Upper lobe of right lung (tissue), 1 donor: ENCODE measurements at places on chromosomes 16 and 17. TPM values are rescaled to one million over a fixed set of nuclear protein-coding genes. Genes with fewer than 3 reads are reported as not detected.

DNA sequence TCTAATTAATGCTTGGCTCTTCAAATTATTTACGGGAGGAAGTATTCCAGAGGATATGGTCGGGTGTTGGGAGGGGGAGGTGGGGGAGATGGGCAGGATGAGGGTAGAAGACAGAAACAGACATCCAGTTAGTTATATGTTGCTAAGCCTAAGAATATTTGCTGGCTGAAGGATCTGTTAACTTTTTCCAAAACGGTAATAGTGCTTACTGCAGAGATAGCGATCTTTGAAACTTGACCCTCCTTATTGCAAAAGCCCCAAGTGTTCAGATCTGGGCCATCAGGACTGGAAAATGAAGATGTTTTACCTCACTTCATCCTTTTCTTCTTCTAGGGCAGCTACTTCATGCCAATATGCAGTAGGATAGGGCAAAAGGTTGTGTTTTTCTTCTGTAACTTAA, 27.0 kb upstream of the MMD start:
- no peaks in the 10 kb centered on the region for H3K36me3 ChIP-seq
- H3K4me3 ChIP-seq = no peak overlapping the region
- H3K27ac ChIP-seq = no peak overlapping the region
- H3K27me3 ChIP-seq = no peaks in the 10 kb centered on the region

DNA sequence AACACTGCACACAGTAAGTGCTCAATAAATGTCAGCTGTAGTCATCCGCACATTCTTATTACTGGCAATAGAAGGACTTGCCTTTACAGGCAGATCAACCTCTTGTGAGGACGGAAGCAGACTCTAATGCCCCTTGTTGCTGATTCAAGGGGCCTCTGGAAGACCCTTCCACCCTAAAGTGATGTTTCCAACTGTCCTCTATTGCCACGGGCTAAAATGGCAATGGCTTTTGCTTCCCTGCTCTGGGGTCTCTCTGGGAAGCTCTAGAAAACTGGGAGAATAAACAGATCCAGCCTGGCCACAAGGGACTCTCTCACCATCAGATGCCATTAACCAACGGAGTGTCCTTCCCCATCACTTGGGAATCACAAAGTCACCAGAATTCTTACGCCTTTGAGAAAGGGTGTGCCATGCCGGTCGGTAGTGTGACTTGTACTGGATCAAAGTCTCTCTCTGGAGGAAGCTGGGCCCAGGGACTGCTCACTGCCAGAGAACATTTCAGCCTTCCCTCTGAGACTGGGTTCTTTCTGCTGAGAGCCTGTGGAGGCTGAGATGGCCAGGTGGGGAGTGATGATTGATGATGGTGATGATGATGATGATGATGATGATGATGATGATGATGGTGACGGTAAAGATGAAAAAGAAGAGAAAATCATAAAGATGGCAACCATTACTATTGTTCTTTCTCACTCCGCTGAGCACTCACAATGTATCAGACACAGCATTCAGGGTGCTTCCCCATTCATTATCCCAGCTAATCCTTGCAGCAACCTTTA, 146.8 kb downstream of the CYLD start:
- DNase-seq = no peak
- no peaks in the 10 kb centered on the region for H3K36me3 ChIP-seq
- no peaks in the 10 kb centered on the region for H3K27me3 ChIP-seq
- H3K4me3 ChIP-seq = no peak overlapping the region
- H3K27ac ChIP-seq = no peak overlapping the region

DNA sequence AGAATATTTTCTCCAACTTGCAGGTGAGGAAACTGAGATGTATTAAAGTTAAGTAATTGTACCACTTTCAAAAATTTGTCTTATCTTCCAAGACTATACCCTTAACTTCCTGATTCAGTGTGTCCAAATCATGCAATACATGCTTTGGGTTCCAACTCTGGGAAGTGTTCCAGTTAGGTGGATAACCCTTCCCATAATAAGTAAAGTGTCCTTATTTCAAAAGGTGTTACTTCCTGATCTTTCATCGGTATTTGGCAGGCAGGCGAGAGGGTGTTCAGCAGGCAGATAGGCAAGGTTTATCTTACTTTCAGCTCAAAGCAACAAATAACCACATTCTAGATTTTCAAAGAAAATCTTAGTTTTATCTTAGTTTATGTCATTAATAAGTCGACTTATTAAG, 46.3 kb upstream of the ARHGAP44 start:
- no peak overlapping the region for H3K27ac ChIP-seq
- no peaks in the 10 kb centered on the region for H3K36me3 ChIP-seq
- no peak for DNase-seq
- no peak overlapping the region for H3K4me3 ChIP-seq
- H3K27me3 ChIP-seq = no peaks in the 10 kb centered on the region

- H3K4me3 ChIP-seq = no peak overlapping the region
- DNase-seq = no peak
- H3K27ac ChIP-seq = no peak overlapping the region
- H3K4me1 ChIP-seq = peaks cover 13% of the 10 kb centered on the region
Observed at GRCh38 chr17:57104461-57105175, 19.6 kb downstream of the AKAP1 start.

DNA sequence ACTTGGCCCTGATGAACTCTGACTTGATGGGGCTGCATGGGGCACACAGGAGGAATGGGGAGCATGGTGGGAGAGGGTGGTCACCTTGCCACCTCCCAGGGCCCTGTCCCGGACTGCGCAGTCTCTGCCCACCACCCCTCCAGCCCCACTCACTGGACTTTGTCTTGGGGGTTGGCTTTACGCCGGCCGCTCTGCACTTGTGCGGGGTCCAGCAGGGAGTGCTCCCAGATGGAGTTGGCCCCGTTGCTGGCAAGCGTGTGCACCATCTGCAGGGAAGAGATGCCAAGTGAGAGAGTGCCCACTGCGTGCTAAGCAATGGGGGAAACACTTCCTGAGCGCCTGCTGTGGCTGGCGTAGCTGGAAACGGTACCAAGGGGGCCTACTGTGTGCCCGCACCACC, 6.7 kb downstream of the GIT1 start:
- no peaks in the 10 kb centered on the region for H3K27me3 ChIP-seq
- H3K27ac ChIP-seq = no peak overlapping the region
- peaks cover 30% of the 10 kb centered on the region for H3K36me3 ChIP-seq
- H3K4me1 ChIP-seq = peaks cover 23% of the 10 kb centered on the region

DNA sequence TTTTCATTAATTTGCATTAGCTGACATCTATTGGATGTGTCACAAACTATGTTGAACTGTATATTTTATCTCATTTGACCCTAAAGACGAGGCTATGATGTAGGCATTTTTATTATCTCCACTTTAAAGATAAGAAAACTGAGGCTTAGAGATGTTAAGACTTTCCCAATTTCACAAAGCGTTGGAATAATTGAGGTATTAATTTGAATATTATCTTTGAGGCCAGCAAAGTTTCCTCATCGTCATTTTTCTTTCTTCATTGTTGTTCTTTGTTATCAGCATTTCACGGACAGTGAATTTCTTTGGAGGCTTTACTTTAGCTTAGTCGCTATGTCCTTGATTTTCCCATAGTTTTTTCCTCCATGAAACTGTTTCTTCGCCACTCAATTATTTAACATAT, 227.5 kb upstream of the MYOCD start:
- H3K27ac ChIP-seq = no peak overlapping the region
- H3K4me3 ChIP-seq = no peak overlapping the region
- no peaks in the 10 kb centered on the region for H3K36me3 ChIP-seq
- DNase-seq = no peak

- H3K27ac ChIP-seq = no peak overlapping the region
- no peaks in the 10 kb centered on the region for H3K36me3 ChIP-seq
- H3K4me1 ChIP-seq = no peaks in the 10 kb centered on the region
- no peak for DNase-seq
Observed at GRCh38 chr16:26567356-26567755, 499.4 kb upstream of the C16orf82 start.

DNA sequence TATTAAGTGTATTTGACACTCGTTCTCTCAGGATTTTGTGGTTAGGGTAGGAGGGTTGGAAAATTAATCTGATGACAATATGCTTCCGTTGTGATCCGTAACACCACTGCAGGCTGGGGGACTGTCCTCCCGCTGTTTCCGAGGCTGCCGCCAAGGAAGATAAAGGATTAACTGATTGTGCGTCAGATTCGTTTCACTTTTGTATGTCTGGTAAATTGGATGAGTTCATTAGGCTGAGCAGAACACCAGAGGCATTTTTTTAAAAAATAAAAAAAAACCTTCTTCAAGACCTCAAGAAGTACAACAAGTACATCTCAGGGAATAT, 486.7 kb upstream of the SALL1 start:
- H3K4me3 ChIP-seq = no peak overlapping the region
- no peak for DNase-seq
- H3K27me3 ChIP-seq = peaks cover 6% of the 10 kb centered on the region

- H3K4me3 ChIP-seq = no peak overlapping the region
- peak overlapping the region; percentile 40 for H3K27ac ChIP-seq
- no peaks in the 10 kb centered on the region for H3K27me3 ChIP-seq
- DNase-seq = no peak
Observed at GRCh38 chr17:4247361-4247970, 16.3 kb downstream of the ANKFY1 start.

DNA sequence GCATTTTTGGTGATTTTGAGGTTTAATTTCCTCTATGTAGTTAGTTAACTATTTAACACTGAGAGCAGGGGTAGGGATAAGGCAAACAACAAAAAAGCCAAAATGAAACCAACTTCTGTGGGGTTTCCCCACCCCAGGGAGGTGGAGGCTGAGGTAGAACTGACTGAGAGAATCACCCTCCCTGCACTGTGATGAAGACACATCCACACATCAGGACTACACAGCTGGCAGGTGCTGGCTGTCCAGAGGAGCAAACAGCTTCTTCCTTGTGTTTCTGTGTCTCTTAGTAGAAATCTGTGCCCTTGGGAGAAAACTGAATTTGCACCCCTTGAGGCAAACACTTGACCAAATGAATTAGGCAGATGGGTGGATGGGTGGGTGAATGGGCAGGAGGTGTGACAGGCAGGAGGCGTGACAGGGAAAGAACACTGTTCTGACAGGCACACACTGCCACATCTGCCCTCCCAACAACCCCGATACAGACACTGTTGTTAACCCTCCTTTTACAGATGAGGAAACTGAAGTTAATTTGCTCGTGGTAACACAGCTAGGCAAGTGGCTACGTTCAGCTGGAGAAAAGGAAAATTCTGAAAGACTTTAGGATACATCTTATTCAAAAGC, 62.9 kb upstream of the AMZ2 start:
- no peaks in the 10 kb centered on the region for H3K4me1 ChIP-seq
- no peak overlapping the region for H3K4me3 ChIP-seq
- no peaks in the 10 kb centered on the region for H3K36me3 ChIP-seq
- H3K27me3 ChIP-seq = no peaks in the 10 kb centered on the region
- no peak for DNase-seq
- H3K27ac ChIP-seq = no peak overlapping the region

GRCh38 chr16:84759061-84759460, 59.3 kb downstream of the USP10 start:
- H3K36me3 ChIP-seq = peaks cover 38% of the 10 kb centered on the region
- H3K27ac ChIP-seq = no peak overlapping the region
- H3K27me3 ChIP-seq = no peaks in the 10 kb centered on the region
- H3K4me3 ChIP-seq = no peak overlapping the region

DNA sequence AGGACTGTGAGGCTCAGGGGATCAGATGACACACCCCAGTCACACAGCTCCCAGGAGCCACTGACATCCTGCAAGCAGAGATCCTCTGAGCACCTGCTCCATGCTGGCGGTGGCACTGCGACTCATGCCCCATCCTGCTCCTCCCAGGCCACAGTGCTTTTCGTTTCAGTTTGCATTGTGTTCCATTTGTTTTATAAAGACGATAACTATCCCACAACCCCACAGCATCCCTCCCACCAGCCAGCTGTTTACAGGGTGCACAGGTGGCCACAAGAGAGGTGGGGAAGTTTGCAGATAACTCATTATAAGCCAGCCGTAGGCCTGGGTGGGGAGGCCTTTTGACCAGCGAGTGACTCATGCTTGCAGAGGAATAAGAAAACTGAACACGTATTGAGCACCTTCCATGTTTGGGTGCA, 28.2 kb downstream of the BCO1 start:
- H3K27me3 ChIP-seq = no peaks in the 10 kb centered on the region
- H3K27ac ChIP-seq = no peak overlapping the region
- H3K36me3 ChIP-seq = no peaks in the 10 kb centered on the region
- H3K4me3 ChIP-seq = no peak overlapping the region

DNA sequence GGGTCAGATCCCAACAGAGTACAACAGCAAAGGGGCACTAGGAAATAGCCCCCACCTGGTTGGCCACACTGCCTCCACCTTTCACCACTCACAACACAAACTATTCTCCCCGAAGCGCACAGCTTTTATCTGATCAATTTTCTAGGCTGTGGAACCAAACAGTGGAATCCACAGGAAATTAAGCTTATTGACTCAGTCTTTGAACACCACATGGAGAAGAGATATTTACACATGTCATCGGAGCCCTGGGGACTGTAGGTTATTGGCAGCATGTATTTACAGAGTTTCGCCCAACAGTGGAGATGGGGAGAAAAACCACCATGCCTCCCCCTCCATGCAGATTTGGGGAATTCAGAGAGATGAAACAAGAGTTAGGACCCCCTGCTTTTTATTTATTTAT, 154.8 kb downstream of the XYLT1 start:
- DNase-seq = no peak
- H3K4me1 ChIP-seq = peaks cover 6% of the 10 kb centered on the region
- no peaks in the 10 kb centered on the region for H3K36me3 ChIP-seq
- no peaks in the 10 kb centered on the region for H3K27me3 ChIP-seq
- H3K27ac ChIP-seq = no peak overlapping the region

DNA sequence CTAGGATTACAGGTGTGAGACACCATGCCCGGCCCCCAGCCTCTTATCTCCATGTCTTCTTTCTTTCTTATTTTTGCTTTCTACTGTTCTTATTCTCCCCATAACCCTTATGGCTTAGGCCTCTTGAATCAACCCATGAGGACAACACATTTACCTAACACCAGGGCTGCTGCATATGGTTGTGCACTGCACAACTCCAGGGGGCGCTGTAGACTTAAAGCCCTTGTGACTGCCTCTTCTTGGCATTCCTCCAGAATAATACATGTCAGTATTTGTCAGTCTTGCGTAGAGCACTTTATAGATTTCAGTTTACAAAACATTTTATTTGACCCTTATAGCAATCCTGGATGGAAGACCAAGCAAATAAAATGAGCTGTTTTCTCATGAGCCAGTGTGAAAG, 225.0 kb upstream of the SALL1 start:
- H3K27ac ChIP-seq = no peak overlapping the region
- H3K4me3 ChIP-seq = no peak overlapping the region
- H3K36me3 ChIP-seq = no peaks in the 10 kb centered on the region
- DNase-seq = no peak

The TAOK2 gene
- total RNA-seq = 75.4 TPM

The PIGS gene
- 43.0 TPM for total RNA-seq

The MAZ gene
- total RNA-seq = 148 TPM

The KRT24 gene
- not detected for total RNA-seq

The CA5A gene
- not detected for total RNA-seq

The NAGS gene
- total RNA-seq = 7.1 TPM

The PRSS36 gene
- total RNA-seq = 3.5 TPM

The FLYWCH2 gene
- 29.0 TPM for total RNA-seq
